Stimulated activated CD4-positive, alpha-beta T cell treated with anti-CD3 and anti-CD28 coated beads, Interleukin-1b, Interleukin-23, amount 100 ng/mL, for 1 hour (primary cell): ENCODE measurements at places on chromosomes 2 and 18.

DNA sequence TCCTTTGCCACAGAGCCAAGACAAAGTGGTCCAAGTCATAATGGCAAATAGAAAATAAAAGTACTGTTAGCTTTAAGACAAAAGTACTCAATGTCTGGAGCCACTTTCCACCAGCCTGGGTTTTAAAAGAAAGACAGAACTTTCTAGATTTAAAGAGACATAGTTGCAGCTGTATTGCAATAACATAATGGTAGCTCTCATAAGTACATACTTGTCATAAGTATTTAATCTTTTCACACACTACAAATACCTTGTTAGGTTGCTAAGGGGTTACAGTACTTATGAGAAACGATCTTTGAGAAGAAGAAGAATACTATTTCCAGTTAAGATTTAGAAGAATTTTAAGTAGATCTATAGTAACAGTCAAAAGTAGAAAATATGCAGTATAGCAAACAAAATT is 28.9 kb upstream of the AQP4 start:
- no peak for DNase-seq

GRCh38 chr2:232310696-232311095 is 67.9 kb upstream of the ALPP start:
- no peak for DNase-seq

- DNase-seq: no peak
Observed at GRCh38 chr2:94966689-94967088, 58.8 kb upstream of the MAL start.

GRCh38 chr2:98932164-98932563 is 3.9 kb downstream of the CRACDL start:
- no peak for DNase-seq

GRCh38 chr2:232887171-232887850 is 17.2 kb downstream of the SNORC start:
- DNase-seq: no peak

DNA sequence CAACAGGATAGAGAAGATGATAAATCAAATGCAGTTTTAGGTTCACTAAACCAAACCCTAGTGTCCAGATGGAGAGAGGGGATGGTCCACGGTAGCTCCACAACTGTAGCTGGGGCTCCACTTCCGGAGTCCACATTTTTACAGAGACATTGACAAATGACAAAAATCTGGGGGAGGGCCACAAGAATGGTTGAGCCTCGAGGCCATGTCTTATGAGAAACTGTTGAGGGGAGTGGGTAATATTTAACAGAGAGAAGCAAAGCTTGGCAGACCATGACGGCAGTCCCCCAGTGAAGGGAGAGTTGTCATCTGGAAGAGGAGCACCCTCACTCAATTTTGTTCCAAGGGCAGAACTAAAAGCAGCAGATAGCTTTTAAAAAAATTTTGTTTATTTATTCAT is 17.6 kb upstream of the EPHA4 start:
- no peak for DNase-seq

GRCh38 chr2:141611176-141611571 is 519.6 kb downstream of the LRP1B start:
- DNase-seq: no peak

- DNase-seq: no peak
Observed at GRCh38 chr2:110157153-110157793, 41.7 kb upstream of the MALL start.

GRCh38 chr2:138359532-138359931 is 142.0 kb upstream of the SPOPL start:
- DNase-seq: no peak

- DNase-seq: no peak
Observed at GRCh38 chr2:113869253-113869652, 20.6 kb upstream of the ACTR3 start.
